ENCODE measurements at places on chromosomes 11 and 22.

- DNase-seq: no peak
These were observed 70.5 kb downstream of the PKNOX2 start for GRCh38 chr11:125235071-125235471.

DNA sequence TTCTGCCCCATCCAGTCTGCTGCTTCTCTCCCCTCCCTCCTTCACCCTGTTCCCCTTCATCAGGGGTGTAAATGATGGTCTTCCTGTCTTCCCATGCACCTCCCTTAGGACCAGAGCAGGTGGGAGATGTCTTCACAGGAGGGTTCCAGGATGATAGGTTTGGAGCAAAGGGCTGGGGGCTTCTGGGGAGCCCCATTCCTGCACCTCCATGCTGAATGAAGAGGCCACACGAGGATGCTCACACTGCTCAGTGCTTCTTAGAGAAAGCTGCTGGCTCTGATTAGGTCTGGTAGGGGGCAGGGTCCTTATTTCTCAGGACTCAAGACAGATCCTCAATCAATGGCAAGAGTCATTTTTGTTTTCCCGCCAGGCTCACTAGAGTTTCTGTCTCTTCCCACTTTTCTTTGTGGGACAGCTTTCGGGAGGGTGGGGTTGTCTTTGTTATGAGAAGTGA, 41.1 kb downstream of the BCR start:
- no peak for DNase-seq

GRCh38 chr11:97989121-97989520, 1031.6 kb upstream of the CNTN5 start:
- no peak for DNase-seq

GRCh38 chr22:36267058-36267457, 14.1 kb downstream of the APOL1 start:
- DNase-seq: no peak

DNA sequence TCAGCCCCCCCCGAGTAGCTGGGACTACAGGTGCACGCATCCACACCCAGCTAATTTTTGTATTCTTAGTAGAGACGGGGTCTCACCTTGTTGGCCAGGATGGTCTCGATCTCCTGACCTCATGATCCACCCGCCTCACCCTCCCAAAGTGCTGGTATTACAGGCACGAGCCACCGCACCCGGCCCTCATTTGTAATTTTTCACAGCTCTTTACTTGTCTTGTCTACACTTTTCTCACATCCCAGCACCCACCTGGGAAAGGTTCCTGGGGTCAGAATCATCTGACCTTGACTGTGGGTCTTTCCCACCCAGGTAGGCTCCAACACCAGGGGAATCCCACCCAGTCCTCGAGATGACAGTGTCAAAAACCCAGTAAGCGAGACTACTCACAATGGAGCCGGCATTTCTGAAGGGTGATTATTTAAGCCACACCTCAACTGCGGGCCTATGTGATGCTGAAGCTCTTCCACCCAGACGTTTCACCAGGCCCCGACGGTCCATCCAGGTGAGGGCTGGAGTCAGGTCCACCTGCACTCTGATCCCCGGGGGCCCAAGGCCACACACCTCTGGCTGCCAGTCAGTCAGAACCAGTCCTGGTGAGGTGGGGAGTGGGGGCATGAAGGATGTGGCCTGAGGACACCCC, 23.4 kb downstream of the CELSR1 start:
- DNase-seq: no peak

DNA sequence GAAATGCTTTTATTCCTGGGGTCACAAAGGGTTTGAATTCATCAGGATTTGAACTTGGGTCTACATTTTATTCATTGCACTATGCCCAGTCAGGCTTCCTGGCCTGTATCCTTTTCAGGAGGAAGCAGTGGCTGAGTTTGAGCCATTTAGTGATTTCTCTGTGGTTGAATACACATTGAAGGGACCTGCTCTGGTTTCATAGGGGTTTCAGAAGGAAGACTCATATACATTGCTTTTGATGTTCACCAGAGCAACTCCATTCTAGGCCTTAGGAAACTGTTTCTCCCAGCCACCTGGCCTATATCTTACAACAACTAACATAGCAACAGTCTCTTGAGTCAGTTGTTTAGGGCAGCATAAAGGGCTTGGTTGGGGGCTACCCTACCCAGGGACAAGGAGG, 165.7 kb downstream of the INSC start:
- DNase-seq: no peak

- no peak for DNase-seq
These were observed 15.6 kb downstream of the FLRT1 start for GRCh38 chr11:64051297-64051696.

DNA sequence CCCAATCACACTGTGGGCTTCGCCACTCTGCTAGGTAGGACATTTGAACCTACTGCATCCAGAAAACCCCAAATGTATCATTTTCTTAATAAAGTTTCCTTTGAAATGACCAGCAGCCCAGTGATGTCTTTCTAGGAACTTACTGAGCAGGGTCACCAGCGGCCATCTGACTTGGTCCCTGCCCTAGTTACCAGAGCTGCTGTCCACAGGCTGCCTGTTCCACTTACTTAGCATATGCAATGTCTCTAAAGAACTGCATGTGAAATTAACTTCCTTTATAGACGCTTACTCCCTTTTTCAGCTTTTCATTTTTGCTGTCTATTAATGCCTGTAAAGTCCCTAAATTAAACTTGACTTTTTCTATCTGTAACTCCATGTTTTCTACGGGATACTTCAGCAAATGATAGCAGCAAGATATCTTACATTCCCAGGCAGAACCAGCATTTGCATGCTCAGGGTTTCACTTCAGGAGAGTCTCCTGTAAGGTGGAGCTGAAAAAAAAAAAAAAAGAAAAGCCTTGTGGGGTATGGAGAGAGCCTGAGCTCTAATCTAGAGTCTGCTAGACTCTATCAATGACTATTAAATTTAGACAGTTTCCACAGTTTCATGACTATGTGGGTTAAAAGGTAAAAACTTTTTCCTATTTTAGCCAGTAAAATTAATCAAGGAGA, 125.0 kb downstream of the FAT3 start:
- DNase-seq: no peak

- no peak for DNase-seq
These were observed 20.1 kb downstream of the PTPN5 start for GRCh38 chr11:18771266-18772035.

DNA sequence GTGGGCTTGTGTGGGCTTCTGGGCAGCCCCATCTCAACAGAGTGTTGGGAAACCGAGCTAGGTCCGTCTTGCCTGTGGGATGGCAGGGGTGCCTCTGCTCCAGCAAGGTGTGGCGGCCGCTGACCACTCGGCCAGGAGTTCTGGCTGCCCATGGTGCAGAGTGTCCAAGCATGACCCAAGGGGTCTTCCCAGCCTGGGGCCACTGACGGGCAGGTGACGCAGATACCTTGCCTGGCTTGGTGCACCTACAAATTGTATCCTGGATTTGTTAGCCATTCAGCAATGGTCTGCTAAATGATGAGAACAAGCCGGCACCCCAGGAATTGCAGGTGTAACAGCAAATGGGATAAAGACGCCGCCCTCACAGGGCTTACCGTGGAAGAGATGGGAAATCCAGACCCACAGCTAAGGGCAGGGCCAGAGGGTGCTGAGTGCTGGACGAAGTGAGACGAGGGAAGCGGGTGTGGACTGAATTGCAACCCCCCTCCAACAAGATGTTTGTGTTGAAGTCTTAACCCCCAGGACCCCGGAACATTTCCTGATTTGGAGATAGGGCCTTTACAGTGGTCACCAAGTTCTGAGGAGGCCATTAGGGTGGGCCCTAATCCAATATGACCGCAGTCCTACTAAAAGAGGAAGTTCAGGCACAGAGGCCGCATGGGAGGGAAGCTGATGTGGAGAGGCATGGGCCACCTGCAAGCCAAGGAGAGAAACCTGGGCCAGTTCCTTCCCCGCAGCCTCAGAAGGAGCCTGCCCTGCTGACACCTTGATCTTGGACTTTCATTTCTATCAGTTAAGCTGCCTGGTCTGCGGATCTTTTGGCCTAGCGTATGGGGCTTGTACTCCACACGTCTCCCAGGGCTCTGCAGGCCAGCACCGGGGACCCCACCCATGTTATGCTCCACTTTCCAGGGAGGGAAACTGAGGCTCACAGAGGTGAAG, 45.2 kb upstream of the LINC01488 start:
- DNase-seq: no peak

DNA sequence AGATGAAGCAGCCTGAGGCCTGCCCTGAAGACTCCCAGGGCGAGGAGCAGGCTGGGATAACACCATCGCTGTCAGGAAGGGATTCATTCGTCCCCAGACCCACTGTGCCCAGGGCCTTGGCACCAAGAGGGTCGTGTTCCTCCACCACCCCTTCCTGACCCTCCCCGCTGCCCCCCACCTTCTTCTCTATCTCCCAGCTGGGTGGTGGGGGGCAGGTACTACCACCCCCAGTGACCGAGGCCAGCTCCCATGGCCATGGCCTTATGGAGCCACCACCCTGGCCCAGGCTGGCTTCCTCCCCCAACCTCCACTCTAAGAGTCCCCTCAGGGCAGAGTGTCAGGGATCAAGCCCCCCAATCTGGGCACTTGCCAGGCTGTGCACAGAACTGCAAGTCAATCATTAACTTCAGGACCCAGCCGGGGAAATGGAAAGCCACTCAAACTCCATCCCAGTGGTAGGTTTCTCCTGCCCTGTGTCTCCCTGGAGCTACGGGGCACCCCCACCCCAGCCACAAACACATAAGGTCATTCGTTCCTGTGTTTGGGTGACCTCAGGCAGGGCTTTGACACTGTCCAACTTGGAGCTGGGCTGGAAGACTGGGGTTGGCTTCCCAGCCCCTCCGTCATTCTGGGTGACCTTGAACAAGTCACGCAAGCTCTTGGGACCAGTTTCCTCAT, 33.3 kb upstream of the WNT11 start:
- no peak for DNase-seq

- no peak for DNase-seq
These were observed 26.2 kb downstream of the MPPED1 start for GRCh38 chr22:43437871-43438475.

DNA sequence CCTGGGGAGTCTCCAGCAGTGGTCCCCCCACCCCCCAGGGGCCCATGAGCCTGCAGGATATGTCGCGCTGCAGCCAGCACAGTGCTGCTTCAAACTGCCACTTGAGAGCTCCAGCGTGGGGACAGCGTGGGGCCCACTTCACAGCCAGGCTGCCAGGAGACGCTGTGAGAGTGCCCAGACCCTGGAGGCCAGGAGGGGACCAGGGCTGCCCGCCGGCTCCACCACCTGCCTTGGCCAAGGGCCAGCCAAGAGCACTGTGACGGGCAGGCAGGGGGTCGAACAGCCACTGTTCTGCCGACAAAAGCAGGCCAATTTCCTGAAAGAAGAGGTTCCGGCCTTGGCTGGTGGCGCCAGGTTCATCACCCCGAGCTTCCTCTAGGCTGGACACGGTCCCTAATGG, 60.2 kb downstream of the FLRT1 start:
- DNase-seq: no peak

DNA sequence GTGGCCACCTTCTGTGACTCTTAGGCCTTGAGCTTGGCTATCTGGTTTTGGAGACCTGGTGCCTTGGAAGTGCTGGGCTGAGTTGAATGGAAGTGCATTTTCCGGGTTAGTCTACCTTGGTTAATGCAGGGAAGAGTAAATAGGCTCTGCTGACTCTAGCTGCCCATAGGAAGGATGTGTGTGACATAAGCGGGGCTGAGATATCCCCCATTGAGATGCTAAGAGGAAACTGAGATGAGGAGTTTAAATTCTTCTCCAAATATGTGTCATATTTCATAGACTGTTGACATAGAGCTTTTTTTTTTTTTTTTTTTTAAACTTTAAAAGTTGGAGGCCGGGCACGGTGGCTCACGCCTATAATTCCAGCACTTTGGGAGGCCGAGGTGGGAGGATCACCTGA, 30.8 kb downstream of the ZNRF3 start:
- DNase-seq: no peak

DNA sequence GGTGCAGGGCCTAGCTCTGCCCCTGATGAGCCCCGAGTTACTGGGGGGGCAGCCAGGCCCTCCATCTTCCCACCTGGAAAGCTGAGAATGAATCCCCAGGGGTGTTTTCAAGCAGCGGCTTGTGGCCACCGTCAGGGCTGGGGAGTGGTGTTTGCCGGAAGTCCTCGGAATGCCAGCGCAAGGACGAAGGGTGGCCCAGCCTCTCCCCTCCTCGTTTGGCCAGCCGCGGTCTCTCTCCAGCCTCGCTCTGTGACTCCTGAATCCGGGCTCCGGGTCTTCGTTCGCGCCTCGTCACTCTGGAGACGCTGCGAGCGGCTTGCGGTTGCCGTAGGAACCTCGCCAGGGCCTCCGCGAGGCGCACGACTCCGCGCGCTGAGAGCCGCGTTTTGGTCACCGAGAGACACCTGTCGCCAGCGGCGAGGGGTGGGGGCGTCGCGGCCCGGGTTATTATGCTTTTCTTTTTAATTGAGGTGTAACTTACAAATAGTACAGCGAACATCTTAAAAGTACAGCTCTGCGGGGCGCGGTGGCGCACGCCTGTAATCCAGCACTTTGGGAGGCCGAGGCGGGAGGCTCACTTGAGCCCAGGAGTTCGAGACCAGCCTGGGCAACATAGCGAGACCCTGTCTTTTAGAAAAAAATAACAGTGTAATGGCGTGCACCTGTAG, 6.3 kb upstream of the KDELR3 start:
- peak; percentile 94 for DNase-seq

DNA sequence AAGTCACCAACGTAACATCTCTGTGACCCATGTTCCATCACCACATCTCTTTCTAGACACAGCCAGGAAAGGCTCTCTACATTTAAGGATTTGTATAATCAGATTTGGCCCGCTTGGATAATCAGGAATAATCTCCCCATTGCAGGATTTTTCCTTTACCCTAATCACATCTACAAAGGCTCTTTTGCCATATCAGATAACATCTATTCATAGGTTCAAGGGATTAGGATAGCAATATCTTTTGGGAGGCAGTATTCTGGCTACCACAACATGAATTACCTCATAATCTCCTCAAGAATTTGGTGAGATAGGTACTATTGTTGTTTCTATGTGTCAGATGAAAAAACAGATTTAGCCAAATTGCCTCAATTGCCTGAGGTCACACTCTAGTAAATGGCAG, 142.8 kb upstream of the UBASH3B start:
- DNase-seq: no peak

- no peak for DNase-seq
These were observed 8.8 kb downstream of the MISFA start for GRCh38 chr11:18608376-18608775.

DNA sequence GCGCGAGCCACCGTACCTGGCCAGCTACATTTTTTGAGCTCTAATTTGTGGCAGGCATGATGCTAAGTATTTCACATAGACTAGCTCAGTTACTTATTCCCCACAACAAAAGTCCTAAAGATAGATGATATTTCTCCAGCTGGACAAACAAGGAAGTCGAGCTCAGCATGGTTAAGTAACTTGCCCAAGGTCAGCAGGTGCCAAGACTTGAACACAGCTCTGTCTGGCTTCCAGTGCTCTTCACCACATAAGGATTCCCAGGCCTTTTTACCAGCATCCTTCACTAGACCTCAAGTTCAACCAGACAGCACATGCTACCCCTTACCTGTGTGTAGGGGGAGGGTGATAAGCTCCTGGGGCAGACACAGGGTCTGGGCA, 177.3 kb upstream of the NCAM1 start:
- DNase-seq: no peak

- DNase-seq: no peak
These were observed 14.9 kb downstream of the ADAMTS8 start for GRCh38 chr11:130413405-130414106.

GRCh38 chr22:45490836-45491235, 11.8 kb upstream of the FBLN1 start:
- DNase-seq: no peak

Measured in osteocyte (in vitro differentiated cells).